ENCODE measurements at places on chromosomes 12 and 14.

DNA sequence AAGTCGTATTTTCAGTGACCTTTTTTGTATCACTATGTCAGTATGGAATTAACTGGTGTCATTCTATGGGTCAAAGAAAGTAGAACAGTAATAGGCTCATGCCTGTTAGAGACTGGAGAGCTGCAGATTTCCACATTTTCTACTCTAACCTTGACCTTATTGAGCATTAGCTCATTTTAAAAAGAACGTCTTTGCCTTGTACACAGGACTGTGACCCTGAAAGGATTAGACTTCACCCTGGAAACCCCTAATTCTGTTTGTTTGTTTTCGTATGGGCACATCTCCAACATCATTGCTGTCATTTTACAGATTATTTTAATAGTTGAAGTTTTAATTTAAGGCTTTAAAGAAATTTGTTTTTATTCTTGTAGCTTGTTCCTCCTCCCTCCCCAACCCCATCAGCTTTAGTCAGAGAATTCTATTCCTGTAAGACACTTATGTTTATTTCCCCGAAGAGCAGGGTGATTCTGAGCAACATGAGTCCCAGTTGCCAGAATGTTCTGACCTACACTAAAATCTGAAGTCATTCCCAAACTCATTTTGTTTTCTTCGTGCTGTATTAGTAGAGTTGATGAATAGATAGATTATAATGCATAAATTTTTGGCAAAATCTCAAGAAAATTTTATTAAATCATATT is 451.3 kb downstream of the FOXG1 start:
- no peak for DNase-seq

DNA sequence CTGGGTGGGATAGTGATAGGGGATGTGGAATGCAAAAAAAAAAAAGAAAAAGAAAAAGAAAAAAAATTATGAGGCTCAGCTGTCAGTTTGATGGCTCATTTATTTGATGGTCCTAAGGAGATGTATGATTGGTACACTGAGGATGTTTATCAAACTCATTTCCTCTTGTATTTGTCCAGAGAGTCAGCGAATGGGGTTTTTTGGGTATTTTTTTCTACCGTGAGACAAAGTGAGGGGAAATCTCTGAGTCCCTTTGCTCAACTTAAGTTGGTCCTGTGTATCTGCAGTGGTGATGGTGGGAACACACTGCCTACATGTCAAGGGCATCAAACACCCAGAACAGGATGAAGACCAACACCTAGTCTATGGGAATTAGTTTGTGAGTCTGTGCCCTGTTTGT is 176.9 kb upstream of the HIF1A start:
- DNase-seq = no peak

DNA sequence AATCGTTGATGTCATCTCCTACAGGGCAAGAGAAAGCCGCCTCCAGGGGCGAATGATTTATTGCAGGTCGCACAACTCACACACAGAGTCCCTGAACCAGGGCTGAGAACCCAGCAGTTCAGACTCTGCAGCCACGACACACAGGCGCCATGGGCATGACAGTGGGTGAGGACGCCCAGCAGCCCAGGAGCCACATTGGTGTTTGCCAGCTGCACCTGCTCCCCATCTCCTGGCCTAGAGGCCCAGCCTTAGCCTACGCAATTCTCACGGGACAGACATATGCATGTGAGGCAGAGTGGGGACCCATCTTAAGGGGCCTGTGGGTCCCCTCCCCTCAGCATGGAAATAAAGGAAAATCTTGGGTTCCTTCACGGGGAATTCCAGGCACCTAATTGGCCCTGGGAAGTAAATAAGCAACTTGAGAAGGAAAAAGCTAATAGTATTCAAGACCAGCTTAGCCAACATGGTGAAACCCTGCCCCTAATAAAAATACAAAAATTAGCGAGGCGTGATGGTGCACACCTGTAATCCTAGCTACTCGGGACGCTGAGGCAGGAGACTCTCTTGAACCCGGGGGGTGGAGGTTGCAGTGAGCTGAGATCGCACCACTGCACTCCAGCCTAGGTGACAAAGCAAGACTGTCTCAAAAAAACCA is 69.3 kb downstream of the RIMBP2 start:
- DNase-seq = no peak

- peak; percentile 75 for DNase-seq
Observed at GRCh38 chr12:6613015-6613775, 6.0 kb upstream of the CHD4 start.

DNA sequence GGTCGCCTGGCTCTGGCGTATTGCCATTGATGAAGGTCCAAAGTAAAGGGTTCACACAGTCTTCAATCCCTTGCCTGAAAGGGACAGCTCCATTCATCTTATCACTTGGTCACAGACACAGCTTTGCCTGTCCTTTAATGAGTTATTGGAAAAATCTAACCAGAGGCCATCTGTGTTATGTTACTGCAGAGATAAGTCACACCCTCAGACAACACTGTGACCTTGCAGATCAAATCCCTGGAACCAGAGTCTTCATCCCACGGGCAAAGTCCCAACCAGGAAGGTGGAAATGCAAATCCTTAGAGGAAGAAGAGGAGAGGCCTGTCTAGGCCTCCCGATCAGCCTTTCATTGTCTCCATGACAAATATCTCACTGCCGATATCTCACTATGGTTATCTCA is 68.3 kb upstream of the SCN8A start:
- DNase-seq = no peak

GRCh38 chr14:101851736-101852405 is 90.4 kb downstream of the PPP2R5C start:
- no peak for DNase-seq

- no peak for DNase-seq
Observed at GRCh38 chr12:51511546-51512260, 79.3 kb upstream of the SCN8A start.

DNA sequence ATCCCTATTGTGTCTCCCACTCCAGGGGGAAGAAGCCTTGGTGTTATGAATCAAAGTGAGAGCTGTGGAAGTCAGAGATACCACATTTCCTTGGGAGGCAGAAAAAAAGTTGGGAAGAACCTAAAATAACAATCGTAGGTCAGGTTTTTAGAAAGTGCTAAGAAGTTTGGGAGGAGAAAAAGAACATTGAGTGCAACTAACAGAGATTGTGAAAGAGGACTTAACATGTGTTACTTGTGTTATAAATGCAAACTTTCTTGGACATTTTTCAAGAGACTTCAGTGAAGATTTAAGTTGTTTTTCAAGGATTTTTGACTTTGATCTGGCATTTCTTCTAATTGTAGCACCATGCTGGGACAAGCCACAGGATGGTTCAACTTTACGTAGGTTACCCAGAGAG is 7.8 kb upstream of the ERP27 start:
- no peak for DNase-seq

DNA sequence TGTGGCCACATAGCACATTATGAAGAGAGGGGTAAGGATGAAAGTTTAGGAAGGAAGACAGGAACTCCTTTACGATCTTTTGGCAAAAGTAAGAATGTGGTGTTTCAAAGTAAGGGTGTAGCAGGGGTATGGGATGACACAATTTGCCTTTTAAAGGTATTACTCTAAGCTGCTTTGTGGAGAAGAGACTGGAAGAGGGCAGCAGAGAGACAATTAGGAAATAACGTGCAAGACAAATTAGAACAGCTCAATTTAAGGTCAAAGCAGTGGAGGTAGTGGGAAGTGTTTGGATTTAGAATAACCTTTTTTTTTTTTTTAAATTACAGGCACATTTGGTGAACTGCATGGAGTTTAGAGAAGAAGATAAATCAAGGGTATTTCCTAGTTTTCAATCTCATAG is 342.6 kb downstream of the NOVA1 start:
- DNase-seq = peak; percentile 49

DNA sequence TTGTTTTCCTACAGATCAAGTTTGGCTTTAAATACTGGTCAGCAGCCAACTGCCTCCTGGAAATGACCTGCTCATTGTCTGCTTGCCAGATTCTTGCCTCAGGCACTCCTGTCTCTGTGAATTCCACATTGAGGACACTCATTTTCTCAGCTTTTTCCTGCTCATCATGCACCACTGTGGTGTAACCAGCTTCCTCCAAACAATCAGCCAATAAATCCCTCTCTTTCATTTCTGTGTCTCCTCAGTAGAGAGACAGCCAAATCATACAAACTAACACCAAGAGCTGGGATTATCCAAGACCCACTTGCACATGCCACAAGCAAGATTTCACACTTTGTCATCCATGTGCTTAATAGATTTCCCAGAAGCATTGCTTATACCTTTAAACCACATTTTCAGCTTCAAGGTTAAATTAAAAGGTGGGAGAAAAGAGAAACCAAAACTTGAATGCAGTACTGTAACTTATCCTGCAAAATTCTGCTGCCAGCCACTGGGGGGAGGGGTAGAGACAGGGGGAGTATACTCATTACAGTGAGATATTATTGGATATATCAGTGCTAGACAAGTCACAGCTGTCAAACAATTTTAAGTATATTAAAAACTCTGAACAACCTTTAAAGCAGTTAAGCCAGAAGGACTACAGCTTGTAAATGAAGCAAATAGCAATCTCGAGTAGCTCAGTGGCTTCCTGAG is 105.0 kb downstream of the PPP2R5E start:
- no peak for DNase-seq

- no peak for DNase-seq
Observed at GRCh38 chr12:42981379-42981778, 391.8 kb upstream of the PRICKLE1 start.

- DNase-seq = no peak
Observed at GRCh38 chr12:33251548-33251947, 188.1 kb downstream of the SYT10 start.

- DNase-seq = no peak
Observed at GRCh38 chr12:20410734-20411133, 42.4 kb downstream of the PDE3A start.

DNA sequence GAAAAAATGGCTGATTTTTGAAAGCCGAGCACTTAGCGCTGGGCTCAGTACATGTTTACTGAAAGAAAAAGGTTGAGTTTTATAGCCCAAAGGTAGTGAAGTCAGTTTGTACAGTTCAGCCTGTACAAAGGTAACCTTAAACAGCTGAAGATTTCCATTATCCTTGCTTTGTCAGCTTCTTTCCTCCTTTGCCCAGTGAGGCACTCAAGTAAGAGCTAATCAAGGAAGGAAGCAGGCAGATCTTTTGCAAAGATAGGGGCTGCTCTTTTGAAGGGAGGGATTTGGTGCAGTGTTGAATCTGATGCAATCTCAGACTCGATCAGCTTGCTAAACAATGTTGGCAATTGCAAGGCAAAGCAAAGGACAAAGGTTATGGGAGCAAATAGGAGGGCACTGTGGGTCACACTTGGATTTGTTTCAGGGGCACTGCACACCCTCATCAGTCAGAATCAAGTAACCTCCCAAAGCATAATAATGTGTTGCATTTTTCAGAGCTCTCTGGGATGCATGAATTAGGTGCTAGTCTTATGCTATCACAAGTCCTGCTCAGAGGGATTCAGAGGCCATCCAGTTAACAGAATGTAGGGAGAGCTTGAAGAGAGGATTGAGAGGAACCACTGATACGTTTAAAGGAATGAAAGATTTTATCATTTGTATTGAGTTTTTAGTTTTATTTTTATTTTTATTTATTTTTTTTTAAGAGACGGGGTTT is 44.4 kb downstream of the ANO6 start:
- no peak for DNase-seq

DNA sequence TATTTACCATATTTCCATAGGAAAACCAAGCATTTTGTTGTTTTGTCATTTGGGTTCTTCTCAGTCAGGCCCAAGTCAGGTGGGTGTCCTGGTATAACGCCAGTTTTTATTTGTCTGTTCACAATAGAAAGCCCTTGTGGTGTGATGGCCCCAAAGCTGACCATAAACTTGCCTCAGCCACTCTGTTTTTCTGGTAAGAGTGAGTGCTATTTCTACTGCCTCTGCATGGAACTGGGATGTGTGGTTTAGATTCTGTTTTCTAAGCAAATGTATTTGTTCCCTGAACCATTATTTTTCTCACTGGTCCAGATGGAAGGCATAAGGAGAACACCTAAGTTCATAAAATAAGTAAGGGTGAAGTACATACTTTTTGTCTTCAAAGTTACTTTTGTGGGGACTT is 1.8 kb upstream of the SSPN start:
- DNase-seq = no peak

- DNase-seq = no peak
Observed at GRCh38 chr14:54309615-54310014, 87.2 kb upstream of the CDKN3 start.

GRCh38 chr12:121799156-121799841 is 4.5 kb upstream of the SETD1B start:
- DNase-seq = peak; percentile 63

DNA sequence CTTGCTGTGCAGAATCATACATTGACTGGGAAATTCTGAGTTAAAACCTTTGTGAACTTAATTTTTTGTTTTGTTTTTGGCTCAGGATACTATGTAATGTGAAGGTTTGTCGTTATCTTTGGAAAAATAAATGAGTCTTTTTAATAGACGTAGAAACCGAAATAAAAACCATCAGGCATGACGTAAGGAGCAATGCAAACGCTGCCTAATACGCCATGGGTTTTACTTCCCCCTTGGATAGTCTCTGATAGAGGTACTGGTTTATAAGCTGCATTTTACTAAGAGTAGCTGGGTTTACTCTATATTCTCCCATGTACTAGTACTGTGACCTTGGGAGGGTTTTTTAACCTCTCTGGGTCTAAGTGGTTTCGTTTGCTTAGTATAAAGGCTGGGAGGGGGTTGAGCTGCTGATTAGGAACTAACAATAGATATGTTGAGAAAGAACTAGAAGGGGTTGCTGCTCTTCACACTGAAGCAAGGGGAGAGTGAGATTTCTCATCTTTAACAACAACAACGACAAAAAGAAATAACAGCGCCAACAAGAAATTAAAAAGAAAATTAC is 66.8 kb upstream of the SLCO1C1 start:
- DNase-seq = no peak

- no peak for DNase-seq
Observed at GRCh38 chr12:103805655-103806360, 35.2 kb downstream of the NT5DC3 start.

GRCh38 chr14:91844029-91844428 is 23.3 kb downstream of the TC2N start:
- DNase-seq = no peak

DNA sequence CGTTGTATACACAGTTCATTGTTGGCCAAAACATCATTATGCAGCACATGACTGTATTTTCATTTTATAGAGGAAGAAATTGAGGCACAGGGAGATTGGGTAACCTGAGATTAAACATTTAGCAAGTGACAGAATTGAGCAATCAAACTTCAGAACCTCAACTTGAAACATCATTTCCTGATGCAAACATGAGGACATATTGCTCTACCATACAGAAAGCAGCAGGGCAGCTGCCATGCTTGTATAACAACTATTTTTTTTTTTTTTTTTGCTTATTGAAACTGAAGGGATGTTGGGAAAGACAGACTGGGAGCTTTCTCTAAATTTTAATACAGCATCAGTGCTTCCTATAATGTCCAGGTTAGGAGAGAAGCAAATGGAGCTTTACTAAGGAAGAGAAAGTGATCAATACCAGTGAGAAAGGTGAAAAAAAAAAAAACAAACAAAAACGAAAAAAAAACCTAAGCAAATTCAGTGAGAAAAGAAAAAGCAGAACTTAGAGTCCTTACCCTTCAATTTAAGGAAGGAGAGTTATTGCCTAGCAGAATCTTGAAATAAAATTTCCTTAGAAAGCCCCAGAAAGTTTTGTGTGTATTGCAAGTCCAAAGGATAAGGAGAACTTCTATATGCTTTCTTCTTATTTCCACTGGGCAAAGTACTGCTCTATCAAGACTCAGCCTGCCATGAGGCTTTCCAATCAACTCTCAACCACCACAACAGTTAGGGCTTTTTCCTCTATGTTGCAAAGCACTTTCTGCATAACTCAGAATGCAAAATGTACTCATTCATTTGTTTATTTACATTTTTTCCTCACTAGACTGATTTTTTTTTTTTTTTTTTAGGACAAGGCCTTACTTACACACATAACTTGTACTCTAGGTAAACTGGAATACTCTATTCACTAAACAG is 21.6 kb downstream of the BTG1 start:
- DNase-seq = no peak

- DNase-seq = no peak
Observed at GRCh38 chr14:74176400-74176793, 62.9 kb upstream of the VSX2 start.
